ENCODE measurements at places on chromosomes 4 and X.

DNA sequence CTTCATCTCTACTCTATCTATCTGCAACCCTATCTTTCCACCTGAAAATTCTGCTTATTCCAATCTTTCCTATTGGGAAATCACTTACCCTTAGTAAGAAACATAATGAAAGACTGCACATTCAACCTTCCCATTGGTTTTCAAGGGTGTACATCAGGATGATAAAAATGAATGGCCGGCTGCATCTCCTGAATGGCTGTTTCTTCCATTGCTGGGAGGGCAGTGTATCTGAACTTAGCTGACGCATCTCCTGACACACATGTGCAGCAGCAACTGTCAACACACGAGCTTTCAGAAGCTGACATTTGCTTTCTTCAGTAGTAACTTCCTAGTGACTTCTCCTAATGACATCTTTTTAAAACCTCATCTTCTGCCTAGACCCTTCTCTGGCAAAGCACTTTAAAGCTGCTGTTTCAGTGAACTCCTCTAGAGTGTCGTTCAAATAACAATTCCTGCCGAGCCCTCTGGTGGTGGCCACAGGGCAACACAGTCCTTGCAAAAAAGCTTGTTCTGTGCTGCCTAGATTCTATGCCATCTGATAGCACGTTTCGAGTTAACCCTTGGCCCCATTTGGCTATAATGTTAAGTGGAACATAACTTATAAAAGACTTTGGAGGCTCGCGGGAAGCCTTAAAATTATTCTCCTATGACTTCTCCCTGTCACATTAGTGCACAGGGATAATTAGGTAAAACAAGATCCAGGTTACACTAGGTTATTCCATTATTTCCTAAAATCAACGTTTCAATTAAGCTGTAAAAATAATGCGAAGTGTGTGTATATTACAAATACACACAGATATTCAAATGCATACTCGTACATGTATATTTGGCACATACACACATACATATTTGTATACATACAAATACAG, 2340.7 kb downstream of the PCDH7 start:
- DNase-seq = no peak

- no peak for DNase-seq
Observed at GRCh38 chrX:20354505-20354904, 87.8 kb upstream of the RPS6KA3 start.

DNA sequence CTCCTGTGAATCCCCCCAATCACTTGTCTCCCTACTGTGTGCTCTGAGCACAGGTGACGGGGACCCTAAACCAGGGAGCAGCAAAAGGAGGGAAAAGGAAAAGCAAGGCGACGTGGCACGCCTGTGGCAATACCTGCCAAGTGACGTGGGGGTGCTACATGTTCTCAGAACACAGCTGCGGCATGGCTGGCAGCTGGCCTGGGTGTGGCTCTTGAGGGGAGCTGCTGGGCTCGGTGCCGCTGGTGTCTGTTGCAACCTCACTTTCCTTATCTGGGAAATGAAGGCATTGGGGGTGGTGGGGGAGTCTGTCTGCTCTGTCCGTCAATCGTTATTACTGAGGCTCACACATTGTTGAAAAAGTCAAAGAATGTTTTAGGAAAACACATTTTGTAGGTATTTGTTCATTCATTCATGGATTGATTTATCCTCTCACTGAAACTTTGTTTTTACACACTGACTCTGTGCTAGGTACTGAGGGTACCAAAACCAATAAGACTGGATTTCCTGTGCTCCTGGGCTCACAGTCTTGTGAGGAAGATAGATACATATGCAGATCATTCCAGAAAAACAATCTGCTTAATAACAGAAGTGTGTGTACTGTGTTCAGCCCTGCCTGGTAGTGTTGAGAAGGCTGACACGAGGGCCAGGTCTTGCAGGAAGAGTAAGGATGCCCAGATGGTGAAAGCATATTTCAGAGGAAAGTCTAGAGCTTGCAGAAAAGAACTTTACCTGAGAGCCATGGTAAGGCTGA, 217.6 kb downstream of the PTTG2 start:
- DNase-seq = no peak

DNA sequence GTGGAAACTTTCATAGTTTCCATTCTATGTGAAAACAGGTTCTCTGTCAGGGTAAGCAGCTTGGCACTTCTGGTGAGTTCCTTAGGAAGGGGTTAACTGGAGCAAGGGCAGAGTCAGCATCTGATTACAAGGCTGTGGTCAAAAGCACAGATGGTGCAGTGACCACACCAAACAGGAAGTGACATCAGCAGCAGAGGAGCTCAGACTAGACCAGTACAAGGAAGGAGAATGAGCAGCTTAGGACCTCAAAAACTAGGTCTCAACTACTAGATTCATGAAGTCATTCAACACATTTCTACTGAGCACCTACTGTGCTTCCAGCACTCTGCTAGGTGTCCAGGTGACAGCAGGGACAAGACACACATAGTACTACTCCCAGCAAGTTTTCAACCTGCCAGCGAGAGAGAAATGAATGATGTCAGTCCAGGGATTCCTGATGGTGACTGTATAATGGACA, 130.2 kb downstream of the AMELX start:
- DNase-seq = peak; percentile 8

DNA sequence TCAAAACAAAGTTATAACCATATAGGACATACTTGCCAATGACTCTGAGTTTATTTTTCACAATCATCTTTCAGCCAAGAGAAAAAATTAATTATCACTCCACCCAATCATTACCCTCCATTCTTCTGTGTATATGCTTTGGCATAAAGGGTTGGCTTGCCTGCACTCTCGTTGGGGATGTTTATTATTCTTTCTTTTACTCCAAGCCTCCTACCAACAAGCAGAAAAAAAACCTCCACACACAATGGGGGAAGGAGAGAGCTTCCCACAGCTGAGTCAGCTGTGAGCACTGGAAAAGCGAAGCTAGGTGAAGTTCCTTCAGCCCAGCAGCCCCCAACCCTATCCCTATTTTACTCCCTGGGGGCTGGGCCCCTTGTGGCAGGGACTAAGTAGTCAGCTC, 1.5 kb downstream of the OPHN1 start:
- DNase-seq = no peak

DNA sequence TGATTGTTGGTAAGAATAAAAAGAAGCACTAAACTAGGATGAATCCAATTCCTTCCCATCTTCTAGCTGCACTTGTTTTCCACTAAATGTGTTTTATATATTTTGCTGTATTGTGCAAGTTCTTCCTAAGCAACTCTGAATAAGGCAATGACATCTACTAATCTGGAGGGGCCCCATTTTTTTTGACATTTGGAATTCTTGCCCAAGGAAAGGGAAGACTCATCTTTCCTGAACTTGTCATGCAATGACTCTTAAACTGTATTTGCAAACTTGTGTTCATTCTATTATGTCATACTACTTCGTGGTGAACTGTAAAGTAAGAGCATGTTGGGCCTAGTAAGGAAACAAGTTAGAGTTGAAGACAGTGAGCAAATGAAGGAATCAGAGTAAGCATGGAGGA, 45.9 kb downstream of the FREM3 start:
- no peak for DNase-seq

DNA sequence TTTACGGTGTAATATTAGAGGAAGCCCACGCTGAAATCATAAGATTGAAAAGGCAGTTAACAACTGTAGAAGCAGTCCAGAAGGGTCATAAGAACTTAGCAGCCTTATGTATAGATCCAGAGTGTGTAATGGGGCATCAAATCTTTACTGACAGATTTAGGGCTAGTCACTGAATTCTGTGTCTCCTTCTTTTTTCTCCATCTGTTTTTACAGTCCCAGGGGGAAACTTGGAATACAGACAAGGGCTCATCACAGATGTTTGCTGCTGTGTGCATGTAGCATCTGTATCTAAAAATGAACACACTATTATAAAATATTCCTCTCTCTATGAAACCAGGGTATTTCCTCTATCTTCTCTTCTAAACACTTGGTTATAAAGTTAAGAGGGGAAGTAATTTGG, 43.9 kb downstream of the CYSLTR1 start:
- DNase-seq = no peak

DNA sequence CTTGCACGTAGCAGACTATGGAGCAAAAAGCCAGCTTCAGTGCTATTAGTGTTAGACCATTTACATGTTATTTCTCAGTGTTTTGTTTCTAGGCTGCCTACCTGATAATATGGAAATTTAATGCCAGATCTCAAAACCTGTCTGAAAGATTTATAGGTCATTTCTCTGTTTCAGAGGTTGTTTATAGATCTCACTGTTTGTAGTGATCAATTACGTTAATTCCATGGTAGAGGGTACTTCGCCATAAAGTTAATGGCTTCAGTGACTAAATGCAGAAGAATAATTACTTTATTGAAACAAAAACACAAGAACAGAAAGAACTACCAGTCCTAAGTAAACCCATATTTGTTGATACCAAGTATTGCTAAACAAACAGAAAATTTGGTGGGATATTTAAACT, 420.8 kb downstream of the ARHGAP24 start:
- no peak for DNase-seq

DNA sequence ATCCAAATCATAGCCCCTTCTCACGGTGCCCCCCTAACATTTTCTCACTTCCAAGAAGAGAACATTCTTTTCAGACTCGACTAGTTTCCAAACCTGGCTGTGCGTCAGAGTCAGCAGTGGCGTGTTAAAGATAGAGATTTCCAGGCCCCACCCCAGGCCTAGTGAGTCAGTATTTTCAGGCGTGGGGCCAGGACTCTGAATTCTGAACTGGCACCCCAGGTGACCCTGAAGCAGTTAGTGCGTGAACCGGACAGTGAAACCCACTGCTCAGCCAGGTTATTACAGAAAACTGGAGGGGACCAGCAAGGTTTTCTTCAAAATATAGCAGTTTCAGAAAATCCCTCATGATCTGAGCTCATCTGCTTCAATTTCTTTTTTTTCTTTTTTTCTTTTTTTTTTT, 35.0 kb upstream of the BCOR start:
- peak; percentile 7 for DNase-seq

- DNase-seq = no peak
Observed at GRCh38 chrX:105869701-105870100, 47.4 kb downstream of the NRK start.

- DNase-seq = no peak
Observed at GRCh38 chr4:78613522-78614321, 62.2 kb downstream of the ANXA3 start.

GRCh38 chrX:74535408-74536151, 78.8 kb downstream of the RLIM start:
- no peak for DNase-seq

- DNase-seq = no peak
Observed at GRCh38 chrX:153628129-153628528, 18.9 kb upstream of the DUSP9 start.

DNA sequence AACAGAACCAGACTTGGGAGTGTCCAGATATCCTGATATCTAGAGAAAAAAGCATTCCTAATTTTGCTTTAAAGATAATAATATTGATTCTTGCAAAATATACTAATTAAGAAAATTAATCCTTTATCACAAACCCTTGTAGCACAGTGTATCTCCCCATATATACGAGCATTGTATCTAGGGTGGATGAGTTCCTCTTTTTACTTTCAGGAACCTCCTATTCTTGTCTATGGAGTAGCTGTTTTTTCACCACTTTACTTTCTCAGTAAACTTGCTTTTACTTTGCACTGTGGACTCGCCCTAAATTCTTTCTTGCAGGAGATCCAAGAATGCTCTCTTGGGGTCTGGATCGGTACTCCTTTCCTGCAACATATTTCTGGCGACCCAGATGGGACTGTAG, 103.9 kb downstream of the GLUD2 start:
- no peak for DNase-seq

- no peak for DNase-seq
Observed at GRCh38 chrX:51893931-51894696, 691 bp downstream of the MAGED1 start.

Measured in pulmonary artery endothelial cell (primary cell).